ENCODE measurements at places on chromosomes 2 and 18.

DNA sequence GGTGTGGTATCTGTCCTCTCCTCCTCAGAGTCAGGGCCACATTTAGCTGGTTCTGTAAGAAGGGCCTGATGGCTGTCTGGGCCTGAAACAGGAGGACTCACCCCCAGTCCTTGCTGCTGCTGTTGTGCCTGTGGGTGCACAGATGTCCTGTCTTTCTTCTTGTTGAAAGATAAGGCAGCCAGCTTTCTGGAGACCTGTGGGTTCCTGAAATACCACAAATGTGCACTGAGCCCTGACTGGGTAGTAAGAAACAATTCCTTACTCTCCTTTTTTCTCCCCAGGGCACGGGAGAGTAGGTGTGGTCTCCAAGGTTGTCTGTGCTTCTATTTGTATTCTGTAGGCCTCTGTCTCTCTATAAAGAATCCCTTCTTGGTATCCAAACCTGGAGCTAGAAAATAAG lies 96.2 kb upstream of the DLX2 start:
- DNase-seq, result no peak

GRCh38 chr2:219001577-219002394 lies 8.6 kb upstream of the CRYBA2 start:
- no peak for DNase-seq

- DNase-seq, result no peak
Measured at GRCh38 chr2:11534071-11534745, 363 bp downstream of the GREB1 start.

DNA sequence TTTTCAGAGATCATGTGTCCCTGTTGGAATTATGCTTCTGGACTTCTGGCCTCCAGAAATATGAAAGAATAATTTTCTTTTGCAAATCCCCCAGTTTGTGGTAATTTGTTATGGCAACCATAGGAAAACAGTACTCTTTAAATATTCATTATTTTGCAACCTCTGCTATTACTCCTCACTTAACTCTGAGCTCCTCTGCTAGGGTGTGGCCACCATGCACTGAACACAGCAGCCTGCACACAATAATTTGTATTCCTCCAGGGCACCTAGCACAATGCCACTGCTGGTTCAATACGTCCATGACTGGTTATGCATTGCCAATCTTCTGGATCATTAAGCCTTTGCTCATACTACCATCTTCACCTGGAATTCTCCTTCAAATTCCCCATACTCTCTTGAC lies 232.0 kb downstream of the CNTNAP5 start:
- no peak for DNase-seq

GRCh38 chr18:41052625-41053024 lies 902.4 kb upstream of the PIK3C3 start:
- no peak for DNase-seq

- DNase-seq, result no peak
Measured at GRCh38 chr2:3692375-3692774, 11.0 kb upstream of the DCDC2C start.

- no peak for DNase-seq
Measured at GRCh38 chr2:169765523-169765922, 31.9 kb downstream of the KLHL23 start.

GRCh38 chr2:135248611-135249010 lies 196.5 kb downstream of the RAB3GAP1 start:
- DNase-seq, result no peak

- DNase-seq, result no peak
Measured at GRCh38 chr18:79583984-79584401, 95.6 kb upstream of the CTDP1 start.

DNA sequence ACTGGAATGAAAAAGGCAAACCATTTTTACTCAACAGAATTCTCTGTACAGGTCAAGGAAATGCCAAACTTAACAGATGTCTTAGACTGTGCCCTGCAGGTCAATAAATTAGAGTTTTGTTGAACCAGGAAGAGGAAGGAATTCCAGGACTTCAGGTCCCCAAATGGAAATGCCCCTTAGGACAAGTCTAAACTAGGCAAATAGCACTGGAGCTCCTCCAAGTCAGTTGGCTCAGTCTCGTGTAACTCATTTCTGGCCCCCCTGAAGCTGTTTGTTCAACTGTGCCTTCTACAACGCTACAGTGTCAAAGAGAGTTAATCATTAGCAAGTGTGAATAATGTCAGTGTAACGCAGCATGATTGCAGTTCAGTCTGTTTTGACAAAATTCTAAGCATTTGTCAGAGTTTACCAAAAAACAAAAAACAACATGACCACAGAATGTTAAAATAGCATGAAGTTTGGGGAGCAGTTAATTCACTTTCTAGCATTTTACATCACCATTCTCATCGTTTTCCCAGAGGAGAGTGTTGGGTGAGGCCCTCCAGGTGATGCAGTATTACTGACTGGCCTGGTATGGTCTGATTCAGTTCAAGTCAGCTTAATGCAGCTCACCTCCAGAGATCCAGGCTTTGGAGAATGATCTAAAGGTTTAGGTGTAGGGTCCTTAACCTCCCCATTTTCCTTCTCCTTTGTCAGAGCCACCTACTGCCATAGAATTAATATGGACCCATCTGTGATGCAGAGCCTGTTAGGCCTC lies 108.1 kb downstream of the AQP4 start:
- DNase-seq, result no peak

- no peak for DNase-seq
Measured at GRCh38 chr2:162063281-162063680, 10.7 kb downstream of the DPP4 start.

DNA sequence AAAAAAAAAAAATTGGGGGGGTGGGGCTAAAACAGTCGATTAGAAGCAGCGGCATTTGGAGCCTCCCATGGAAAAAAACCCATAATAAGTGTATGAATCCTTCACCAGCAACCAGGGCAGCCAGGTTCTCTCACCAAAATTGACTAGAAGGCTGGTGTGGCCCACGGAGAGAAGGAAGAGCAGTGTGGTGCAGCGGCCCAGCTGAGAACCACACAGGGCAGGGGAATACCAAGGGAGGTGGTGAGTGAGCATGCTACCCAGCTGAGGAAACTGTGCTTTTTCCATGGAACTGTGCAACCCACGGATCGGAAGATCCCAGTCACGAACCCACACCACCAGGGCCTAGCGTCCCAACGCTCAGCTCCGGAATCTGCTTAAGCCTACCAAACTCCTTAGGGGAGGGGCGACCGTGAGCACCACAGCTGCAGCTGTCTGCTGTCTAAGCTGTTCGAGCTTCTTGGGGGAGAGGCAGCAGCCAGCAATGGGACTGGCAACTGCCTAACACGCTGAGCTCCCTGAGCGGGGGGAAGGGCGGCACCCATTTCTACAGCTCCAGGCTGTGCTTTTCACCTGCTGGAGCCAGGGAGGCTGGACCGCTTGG lies 1037.2 kb upstream of the ACVR2A start:
- no peak for DNase-seq

- DNase-seq, result no peak
Measured at GRCh38 chr2:102337012-102337411, 18.6 kb upstream of the IL18R1 start.

- no peak for DNase-seq
Measured at GRCh38 chr2:214987261-214987660, 151.2 kb downstream of the ABCA12 start.

GRCh38 chr2:225608136-225608535 lies 208.6 kb downstream of the NYAP2 start:
- DNase-seq, result no peak

GRCh38 chr18:24601585-24601984 lies 141.1 kb downstream of the HRH4 start:
- no peak for DNase-seq

- no peak for DNase-seq
Measured at GRCh38 chr2:103002954-103003353, 241.1 kb downstream of the TMEM182 start.

DNA sequence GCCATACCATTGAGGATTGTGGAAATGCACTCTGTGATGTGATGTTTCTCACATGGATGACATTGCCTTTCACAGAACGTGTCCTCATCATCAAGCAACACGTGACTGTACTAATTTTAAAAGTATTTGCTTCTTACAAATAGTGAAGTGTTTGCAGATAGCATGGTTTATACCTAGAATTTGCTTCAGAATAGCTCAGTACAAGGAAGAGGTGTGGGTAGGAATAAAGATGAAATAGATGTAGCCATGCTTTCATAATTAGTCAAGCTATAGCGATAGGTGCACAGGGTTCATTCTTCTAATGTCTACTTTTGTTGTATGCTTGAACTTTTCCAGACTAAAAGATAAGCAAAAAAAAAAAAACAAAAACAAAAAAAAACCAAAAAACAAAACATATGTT lies 27.5 kb downstream of the MAP4K4 start:
- DNase-seq, result no peak

DNA sequence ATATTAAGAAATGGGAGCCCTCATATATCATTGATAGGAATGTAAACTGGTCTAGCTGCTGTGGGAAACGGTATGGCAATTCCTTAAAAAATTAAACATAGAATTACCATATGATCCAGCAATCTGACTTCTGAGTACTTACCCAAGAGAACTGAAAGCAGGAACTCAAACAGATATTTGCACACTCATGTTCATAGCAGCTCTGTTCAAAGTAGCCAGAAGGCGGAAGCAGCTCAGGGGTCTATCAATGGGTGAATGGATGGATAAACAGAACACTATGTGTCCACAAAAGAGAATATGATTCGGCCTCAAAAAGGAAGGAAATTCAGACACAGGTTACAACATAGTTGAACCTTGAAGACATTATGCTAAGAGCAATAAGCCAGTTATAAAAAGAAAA lies 135.7 kb upstream of the NDUFV2 start:
- no peak for DNase-seq

DNA sequence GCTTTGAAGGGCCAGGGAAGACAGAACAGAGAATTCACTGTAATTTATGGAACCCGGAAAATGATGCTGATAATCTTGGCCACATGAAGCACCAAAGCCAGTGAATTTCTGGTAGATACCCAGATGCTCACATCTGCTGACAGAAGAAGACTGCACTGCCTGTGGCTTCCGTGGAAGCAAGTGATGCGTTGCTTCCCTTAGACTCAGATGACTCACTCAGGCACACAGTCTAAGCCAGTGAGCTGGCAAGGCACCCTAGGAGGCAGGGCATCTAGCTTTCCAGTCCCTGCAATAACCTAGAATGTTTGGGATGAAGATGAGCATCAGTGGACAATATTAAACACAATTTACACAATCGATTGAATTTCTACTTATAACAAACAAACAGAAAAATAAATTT lies 284.7 kb downstream of the CMPK2 start:
- DNase-seq, result no peak

DNA sequence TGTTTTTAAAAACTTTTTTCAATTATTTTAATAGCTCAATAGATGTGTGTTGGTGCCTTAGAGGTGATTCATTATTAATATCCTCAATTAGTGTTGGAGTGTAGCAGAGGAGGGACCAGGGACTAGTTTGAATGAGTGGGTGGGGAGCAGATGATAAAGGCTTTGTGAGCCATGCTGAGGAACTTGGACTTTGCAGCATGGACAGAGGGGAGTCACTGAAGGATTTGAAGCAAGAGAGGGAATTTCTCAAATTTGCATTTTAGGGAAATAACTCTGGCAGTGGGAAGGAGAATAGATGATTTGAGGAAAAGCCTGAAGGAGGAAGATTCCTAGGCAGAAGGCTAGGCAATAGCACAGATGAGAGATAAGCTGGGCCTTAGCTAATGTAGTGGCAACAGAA lies 42.3 kb upstream of the RMND5A start:
- DNase-seq, result no peak

- no peak for DNase-seq
Measured at GRCh38 chr2:141437521-141437920, 693.3 kb downstream of the LRP1B start.

DNA sequence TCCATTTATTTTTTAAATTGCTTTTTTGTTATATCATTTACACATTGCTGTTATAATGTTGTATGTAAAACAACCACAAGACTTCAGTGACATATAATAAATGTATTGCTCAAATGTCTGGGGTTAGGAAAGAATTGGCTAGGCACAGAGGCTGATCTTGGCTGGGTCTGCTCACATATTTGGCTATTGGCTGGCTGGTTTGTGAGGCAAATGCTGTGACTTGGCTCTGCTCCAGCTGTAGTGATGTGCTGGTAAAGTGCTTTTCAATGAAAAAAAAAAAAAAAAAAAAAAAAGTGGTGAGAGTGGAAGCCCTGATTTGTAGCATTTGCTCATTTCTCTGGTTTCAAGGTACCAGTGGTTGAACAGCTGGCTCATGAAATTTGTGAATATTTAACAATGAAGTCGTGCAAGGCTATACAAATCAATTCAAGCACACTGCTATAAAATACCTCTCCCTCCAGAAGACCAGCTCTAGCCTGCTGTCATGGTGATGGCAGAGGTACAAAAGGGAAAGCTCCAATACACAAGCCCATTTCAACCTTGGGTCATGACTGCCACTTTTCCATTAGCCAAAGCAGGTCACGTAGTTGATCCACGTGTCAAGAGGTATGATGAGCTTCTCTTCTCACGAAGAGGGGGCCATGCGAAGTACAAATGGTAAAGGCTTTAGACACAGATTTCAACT lies 43.7 kb upstream of the RIT2 start:
- no peak for DNase-seq

GRCh38 chr2:138190999-138191398 lies 226.7 kb downstream of the HNMT start:
- no peak for DNase-seq

GRCh38 chr2:128617029-128617590 lies 298.4 kb upstream of the HS6ST1 start:
- no peak for DNase-seq

DNA sequence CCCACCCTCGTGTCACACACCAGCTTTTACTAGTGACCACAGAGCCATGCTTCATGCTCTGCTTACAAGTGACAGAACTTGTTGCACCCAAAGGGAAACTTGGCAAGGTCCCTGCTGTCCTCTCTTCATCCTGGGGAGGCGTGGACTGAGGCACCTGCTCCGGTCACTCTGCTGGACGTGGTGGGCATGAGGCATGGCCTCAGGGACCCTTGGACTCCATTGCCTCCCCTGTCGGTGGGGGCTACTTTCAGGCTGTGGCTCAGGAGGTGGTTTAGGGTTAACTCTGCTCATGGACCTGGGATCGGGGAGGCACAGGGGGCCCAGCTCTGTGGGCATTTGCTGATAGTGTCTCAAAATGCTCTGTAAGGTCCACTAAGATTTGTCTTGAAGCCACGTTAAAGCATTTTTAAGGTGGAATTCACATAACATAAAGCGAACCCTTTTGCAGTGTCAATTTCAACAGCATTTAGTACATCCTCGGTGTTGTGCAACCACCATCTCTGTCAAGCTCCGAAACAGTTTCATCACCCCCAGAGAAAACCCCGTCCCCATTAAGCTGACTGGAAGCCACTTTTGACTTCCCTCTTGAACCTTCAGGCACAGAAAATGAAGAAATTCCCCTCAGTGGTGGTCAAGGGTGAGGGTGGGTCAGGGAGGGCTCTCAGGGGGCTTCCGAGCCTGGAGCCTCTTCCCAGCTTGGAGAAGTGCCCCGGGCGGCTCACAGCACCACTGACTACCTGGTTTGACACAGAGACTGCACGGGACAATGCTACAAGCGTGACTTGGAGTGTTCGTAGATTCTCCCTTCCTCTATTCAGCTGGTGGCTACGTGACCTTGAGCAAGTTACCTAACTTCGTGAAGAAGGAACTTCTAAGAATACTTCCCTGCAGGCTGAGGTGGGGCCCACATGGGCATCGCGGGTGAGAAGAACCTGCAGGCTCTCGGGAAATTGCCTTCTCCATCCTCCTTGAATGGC lies 100.0 kb upstream of the HDAC4 start:
- no peak for DNase-seq

GRCh38 chr2:12787891-12788801 lies 71.4 kb downstream of the TRIB2 start:
- no peak for DNase-seq

Measured in activated CD4-positive, alpha-beta T cell treated with anti-CD3 and anti-CD28 coated beads for 1 hour (primary cell).